Stimulated activated CD8-positive, alpha-beta memory T cell treated with anti-CD3 and anti-CD28 coated beads, Interleukin-7, amount 100 ng/mL, for 1 hour (primary cell): ENCODE measurements at places on chromosomes 12 and 14.

DNA sequence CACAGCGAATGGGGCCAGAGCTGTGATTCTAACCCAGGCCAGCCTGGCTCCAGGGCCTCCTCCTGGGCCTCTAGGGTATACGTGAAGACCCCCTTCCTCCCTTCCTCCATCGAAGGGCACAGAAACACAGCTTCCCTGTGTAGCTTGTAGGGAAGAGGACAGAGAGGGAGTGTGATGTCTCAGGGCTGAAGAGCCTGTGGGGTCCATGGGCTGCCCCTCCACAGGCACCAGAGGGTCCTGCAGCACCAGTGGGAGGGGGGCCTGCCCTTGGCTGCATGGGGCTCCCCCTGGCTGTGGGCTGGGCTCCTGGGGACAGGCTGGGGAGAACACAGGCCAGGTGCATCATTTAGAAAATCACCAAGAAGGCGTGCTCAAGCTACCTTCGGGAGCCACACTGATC, 178.5 kb downstream of the CALM1 start:
- no peak for DNase-seq

DNA sequence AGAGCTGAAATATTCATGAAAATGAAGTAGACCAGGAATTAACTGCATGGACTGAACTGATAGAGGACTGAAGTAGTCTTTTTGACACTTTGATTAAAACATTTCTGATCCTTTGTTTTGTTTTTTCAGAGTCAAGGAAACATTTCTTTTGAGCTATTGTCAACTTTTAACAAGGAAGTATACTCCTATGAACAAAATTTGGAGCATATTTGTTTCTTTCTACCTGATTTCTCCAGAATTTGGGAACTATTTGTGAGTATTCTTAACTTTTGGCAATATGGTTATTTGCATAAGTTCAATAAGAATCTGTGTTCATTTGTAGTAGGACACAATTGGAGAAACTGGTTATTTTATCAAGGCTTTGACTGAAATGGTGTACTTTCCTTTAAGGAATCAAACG, 71.3 kb upstream of the HECTD1 start:
- no peak for DNase-seq

DNA sequence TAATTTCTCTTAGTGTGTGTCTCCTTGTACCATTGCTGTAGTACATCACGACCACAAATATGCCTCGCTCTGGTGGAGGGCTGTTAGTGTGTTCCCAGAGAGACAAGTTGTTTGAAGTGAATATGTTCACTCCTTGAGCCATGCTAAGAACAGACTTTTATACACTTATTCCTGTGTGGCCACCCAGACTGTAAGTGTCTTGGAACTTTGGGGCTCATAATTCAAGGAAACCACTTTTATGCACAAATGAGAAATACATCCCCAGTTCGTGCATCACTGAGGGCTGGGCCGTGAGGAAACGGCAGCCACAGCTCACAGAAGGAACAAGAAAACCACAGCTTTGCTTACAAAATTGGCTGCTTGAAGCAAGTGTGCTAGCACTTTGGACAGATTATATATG, 362.2 kb upstream of the DDHD1 start:
- no peak for DNase-seq

DNA sequence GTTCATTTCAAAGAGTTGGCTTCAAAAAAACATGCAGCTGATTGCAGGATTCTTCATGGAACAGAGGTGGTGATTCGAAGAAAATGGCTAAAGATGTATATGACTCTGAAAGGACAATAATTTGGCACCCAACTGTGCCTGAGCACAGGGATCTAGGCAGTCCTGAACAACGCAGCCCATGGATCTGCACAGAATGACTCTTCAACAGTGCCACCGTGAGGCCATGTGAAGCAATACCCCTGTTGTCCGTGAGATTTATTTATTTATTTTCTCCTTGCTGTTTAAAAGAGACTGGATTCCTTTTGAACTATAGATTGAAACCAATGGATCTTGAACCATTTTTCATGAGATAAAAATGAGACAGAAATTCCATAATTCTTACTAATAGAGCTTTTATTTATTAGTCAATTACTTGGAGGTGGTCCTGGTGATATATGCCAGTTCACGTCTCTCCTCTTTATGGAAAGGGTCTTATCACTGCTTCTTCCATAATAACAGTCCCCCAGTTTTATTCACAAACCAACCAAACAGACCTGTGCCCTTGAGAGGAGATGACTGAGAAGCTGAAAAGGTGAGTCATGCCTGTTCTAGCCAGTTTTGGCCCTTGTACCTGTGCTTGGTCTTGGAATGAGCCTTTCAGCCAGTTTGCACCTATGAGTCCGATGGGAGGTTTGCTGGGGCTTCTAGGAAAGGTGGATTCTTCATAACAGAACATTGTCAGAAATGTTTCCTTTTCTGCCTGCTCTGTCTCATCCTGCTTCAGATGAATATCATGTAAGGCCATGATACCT, 1598.3 kb downstream of the AACS start:
- DNase-seq, result no peak

DNA sequence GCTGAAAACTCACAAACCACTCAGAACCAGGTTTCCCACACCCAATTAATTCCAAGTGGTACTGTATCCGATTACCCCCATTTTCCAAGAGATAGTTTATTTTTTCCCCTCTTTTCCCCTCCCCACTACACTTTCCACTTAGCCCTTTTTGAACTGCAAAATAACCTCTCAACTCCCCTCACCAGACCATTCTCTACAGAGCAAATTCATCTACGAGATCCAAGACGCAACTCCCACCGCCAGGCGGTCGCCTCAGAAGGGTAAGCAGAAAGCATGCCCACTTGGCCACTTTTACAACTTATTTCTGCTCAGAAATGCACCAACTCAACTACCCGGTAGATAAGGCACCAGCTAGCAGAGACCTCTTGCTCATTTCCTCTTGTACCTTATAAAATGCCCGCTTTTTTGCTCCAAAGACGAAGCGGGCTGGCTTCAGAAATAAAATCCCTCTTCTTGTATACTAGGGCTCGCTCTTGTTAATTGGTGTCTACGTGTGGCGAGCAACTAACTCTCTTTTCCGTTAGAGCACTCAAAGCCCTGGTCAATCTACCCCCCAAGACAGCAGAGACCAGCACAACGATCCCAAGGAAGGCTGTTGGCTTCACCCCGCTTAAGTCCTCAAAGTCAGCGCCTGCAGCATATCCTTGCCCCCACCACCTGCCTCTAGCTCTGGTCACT, 910 bp upstream of the SRP54 start:
- DNase-seq, result peak; percentile 2

- no peak for DNase-seq
These were observed 1318.9 kb downstream of the AACS start for GRCh38 chr12:126384026-126384564.

DNA sequence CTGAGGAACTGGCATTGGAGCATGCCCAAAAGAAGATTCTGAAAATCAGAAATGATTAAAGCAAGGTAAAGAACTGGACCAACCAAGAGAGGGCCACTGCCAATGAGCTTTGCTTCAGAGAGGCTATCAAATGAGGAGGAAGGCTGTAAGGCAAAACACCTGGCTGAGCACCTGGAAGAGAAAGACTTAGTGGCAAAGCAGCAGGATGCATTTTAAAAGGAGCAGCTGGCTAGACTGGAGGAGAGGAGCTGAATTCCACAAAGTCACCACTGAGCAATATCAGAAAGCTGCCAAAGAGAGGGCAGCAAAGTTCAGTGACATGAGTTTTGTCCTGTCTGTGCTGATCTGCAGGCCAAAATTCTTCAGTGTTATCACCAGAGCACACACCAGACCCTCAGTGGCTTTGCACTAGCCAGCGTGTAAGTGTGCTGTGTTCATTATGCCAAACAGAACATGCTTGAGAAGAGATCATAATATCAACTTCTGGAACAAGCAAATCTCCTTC, 338.7 kb downstream of the TRHDE start:
- DNase-seq, result no peak

GRCh38 chr12:112924986-112925385, 13.3 kb upstream of the OAS3 start:
- no peak for DNase-seq

GRCh38 chr12:93006471-93007208, 77.5 kb upstream of the EEA1 start:
- no peak for DNase-seq

DNA sequence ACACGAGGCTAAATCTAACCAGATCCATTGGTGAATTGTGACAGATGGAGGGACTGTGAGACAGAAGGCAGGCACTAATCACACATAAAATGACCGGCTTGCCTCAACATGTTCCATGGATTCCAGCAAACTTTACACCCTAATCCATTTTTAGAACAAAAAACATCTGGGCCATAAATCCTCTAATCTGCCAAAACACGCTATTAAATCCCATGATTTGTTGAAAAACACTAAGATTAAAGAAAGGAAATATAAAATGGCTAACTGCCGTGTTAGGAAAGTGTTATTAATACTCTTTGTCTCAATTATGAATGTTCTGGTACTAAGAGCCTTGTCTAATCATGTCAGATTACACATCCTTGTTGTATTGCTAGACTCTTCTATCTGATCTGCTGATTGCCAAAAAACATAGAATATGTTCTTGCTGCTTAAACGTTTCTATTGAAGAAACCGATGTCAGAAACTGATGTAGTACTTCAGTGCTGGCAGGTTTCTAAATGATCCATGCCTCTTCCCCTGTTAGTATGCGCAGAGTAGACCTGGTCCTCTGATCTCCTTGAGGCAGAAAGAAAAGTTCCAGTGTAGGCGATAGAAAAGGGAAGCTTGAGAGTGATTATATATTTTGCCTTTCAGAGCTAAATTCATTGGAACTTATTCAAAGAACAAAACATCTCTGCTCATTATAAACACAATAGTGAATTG, 384.9 kb downstream of the SOX5 start:
- no peak for DNase-seq

- no peak for DNase-seq
These were observed 22.3 kb upstream of the SPTLC2 start for GRCh38 chr14:77638771-77639171.
